ENCODE measurements at places on chromosomes 6 and 20.

DNA sequence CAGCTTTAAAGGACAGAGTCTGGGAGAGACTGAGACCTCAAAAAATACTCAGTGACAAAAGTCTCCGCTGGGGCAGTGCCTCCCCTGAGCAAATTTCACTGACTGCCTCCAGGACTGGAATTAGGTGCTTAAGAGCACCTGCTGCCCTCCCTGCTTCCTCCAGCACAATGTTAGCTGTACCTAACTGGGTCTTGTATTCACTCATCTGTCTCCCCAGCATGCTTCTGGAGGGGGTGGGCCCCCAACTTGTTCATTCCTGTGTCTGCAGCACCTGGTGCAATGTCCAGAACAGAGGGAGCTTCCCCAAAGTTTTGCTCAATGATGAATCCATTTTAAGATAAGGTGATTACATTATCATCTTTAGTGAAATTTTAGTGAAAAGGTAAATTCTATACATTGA lies 650.7 kb downstream of the KIF16B start:
- DNase-seq = no peak

DNA sequence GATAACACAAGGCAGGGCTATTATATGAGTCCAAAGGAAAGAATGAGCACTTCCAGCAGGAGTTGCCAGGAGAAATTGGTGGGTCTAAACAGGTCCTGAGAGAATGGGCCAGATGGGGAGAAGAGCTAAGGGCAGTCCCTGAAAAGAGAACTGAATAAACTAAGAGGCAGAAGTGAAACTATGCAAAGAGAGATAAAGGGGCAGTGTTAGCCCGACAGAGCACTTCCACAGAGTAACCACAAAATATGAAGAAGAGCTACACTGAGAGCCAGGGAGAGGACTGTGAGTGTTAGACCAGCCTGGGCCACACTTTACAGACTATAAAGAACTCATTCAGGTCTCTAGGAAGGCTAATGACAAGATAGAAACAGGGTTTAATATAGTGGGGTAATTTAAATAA lies 43.8 kb downstream of the RALGAPA2 start:
- no peak for DNase-seq

DNA sequence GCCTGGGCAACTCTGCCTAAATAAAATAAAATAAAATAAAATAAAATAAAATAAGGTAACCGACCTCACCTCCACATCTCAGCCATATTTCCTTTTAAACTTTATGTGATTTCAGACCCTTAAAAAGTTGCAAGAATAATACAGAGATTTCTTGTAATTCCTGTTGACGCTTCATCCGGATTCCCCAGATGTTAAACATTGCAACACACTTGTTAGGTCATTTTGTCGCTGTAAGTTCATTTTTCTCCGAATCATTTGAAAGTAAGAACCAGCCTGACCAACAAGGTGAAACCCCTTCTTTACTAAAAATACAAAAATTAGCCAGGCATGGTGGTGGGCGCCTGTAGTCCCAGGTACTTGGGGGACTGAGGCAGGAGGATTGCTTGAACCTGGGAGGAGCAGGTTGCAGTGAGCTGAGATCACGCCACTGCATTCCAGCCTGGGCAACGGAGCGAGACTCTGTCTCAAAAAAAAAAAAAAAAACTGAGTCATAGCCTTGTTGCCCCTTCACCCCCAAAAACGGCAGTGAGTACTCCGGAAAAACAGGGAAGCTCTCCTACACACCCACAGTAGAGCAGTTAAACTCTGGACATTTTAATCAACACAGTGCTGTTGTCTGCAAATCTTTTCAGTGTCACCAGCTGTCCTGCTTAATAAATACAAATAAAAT lies 5.9 kb downstream of the PYGB start:
- DNase-seq = no peak

- peak; percentile 85 for DNase-seq
Measured at GRCh38 chr6:139290787-139291311, 949 bp downstream of the TXLNB start.

DNA sequence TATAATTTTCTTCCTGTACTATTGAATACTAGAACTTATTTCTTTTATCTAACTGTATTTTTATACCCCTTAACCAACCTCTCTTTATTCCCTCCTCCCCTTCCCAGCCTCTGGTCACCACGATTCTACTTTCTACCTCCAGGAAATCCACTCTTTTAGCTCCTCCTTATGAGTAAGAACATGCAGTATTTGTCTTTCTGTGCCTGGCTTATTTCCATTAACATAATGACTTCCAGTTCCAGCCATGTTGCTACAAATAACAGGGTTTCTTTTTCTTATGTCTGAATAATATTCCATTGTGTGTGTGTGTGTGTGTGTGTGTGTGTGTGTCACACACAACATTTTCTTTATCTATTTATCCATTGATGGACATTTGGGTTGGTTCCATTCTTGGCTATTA lies 152.3 kb upstream of the OLIG3 start:
- no peak for DNase-seq

DNA sequence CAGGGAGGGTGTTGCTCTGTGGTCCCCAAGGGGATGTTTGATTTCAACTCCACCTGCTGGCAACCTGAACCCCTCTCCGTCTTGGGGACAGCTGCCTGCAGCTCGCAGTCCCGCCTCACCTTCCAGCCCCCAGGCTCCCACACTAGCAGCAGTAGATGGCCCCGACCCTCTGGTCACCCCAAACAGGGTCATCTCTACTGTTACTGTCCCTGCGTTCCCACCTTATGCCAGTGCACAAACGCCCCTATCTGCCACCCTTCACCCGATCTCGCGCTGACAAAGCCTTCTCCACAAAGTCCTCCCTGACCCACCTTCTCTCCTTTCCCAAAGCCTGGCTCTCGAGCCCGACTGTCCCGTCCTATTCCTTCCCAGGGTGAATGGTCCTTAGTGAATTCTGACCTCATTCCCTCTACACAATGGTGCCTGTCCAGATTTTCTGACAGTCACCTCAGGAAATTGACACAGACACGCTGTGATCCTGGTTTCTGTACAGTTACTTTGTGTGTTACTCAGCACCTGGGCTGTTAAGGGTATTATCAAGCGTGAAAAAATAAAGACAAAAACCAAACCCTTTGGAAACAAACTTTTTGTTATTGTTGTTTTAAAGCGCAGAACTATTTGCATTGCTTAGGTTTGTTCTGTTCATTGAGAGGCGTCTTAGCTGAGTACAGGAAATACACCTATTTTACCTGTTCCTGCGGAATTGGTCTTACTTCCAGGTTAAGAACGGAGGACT lies 728 bp downstream of the FUT9 start:
- DNase-seq = no peak
